Activated CD4-positive, alpha-beta T cell treated with anti-CD3 and anti-CD28 coated beads, Interleukin-2, amount 10 ng/mL, durations not matched to agents 7 days and 5 days (primary cell): ENCODE measurements at places on chromosomes 12 and 14. TPM values are rescaled to one million over a fixed set of nuclear protein-coding genes. Genes with fewer than 3 reads are reported as not detected.
A peak's percentile ranks its signal among the peaks of the same experiment; 100 is the strongest.

DNA sequence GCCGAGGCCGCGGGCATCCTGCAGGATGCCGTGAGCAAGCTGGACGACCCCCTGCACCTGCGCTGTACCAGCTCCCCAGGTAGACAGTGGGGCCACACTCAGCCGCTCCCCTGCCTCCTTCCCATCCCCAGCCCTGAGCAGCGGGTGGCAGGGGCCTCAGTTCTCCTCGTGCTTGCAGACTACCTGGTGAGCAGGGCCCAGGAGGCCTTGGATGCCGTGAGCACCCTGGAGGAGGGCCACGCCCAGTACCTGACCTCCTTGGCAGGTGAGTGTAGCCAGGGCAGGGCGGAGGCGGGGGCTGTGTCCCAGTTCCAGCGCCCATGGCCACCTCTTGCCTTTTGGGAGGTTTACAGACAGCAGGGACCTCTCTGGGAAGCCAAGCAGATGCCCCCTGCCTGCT lies 22.9 kb downstream of the HIP1R start:
- DNase-seq, result no peak

DNA sequence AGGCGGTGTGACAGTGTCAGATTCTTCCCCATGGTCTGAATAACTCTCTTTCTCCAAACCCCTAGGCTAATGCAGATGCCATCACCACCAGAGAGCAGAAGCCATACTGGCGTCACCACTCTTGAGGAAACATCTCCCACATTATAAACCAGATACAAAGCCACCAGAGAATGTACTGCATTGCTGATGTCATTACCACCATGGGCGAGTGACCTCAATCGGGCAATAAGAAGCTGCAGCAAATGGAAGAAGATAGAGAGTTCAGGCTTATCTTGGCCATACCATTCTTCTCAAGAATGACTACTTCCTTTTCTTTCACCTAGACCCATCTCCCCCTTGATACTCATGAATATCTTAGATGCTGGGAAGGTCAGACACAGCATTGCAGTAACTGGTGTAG lies 1157.2 kb downstream of the TMEM121 start:
- no peak for DNase-seq

DNA sequence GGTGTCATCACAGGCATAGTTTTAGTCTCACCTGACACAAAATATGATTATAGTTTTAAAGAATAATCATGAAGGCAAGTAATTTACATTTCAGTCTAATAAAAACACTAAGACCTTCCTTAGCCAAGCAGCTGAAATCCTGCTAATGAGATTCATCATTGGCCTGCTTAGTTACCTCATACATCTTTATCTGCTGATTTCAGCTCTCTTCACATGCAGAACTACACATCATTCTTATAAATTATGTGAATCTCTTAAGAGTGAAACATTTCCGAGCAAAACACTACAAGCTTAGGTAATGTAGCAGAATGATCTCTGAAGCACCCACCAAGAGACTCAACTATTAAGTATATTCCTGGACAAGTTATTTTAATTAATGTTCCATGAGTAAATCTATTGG lies 198.1 kb downstream of the DPY19L2 start:
- DNase-seq, result no peak

- no peak for DNase-seq
These were observed 287.3 kb downstream of the NAV3 start for GRCh38 chr12:78118036-78118435.

- no peak for DNase-seq
These were observed 21.0 kb downstream of the HRK start for GRCh38 chr12:116860263-116860662.

DNA sequence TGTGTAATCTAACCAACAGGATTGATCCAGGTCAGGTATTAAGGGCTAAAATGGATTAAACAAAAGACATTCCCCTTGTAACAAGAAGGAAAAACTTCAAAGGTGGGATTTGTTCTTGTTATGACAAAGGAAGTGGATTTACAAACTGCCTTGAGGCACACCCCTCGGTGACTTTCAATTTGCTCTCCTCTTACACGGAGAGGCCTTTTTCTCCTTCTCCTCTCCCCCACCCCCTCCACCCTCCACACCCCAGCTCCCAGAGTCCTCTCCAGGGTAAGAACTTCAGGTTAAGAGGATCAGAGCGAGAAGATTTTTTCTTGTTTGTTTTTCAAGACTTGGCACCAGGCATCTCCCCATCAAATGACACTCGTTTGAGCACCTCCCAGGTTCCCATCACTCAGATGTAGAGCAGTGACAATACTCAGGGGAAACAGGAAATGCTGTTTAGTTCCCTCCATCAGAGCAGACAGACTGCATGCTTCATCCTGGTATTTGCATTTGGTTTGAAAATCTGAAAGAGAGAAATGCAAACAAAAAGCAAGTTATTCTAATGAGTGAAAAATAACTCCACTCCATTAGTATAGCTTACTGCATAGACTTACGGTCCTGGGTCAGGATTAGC lies 77.6 kb upstream of the TMEM260 start:
- DNase-seq, result no peak

GRCh38 chr12:131335456-131335855 lies 375.4 kb upstream of the SFSWAP start:
- peak; percentile 0 for DNase-seq

DNA sequence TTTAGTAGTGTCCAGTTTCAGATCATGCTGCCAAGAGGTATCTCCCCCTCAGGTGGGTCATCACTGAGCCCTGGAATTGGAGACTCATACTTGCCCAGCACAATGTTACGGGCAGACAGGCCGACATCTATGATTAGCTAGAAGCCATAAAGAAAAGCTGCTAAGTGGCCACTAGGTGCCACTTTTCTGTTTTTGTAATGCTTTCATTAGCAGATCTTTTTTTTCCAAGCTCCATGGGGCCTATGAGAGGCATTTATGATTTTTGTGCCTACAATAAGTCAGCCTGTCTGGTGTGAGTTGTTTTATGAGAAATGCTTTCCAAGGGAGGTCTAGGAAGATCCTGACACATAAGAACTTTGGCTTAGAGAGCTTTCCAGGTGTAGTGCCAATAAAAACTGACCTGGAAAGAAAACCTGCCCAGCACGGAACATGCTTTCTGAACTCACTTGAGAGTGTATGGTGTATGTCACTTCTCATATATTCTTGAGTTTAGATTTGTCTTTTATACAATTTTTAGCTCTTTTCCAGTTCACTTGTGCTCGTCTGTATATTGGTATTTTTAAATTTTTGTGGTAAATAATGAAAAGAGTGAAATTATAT lies 21.8 kb upstream of the SMCO2 start:
- DNase-seq, result peak; percentile 12

- peak; percentile 62 for DNase-seq
These were observed 7.7 kb downstream of the PPP1R3E start for GRCh38 chr14:23294734-23295561.

GRCh38 chr12:28033538-28033915 lies 61.0 kb upstream of the PTHLH start:
- DNase-seq, result no peak

GRCh38 chr14:102495491-102496330 lies 13.9 kb downstream of the ANKRD9 start:
- DNase-seq, result no peak

DNA sequence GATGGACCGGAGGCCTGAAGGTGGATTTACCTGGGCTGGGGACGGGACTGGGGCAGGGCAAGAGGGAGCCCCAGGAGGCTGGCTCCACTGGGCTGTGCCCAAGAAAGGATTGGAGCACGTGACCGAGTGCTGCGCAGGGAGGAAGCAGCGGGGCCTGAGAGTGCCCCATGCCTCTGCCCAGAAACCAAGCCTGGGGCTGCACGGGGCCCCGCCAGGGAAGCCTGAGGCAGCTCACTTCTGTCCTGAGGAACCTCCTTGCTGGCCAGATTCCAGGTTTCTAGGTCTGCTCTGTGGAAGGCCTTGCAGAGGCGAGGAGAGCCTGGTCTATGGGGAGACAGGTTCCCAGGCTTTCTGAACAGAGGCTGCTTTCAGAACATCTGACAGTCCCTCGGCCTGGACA lies 10.4 kb downstream of the NGB start:
- no peak for DNase-seq

DNA sequence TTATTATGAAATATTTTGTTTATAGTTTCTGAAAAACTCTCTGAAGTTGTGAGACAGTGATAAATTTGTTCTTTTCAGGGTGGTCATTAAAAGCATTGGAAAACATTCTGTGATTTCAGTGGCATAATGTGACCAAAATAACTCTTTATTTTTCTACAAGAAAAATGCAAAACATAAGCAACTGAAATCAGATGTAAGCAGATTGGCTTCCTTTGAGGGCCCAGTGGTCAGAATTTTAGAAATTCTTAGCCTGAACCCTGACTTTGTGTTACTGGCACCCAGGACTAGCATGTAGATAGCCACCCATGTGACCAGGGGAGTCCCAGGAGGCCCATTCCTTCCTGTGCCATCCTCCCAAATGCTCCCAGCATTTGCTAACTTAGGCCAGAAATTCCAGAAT lies 145.6 kb upstream of the SLC38A2 start:
- no peak for DNase-seq

- no peak for DNase-seq
These were observed 4.7 kb upstream of the MDM1 start for GRCh38 chr12:68336889-68337303.

- no peak for DNase-seq
These were observed 148.3 kb downstream of the TGFB3 start for GRCh38 chr14:75833326-75834020.

- DNase-seq, result no peak
These were observed 156.1 kb downstream of the KICS2 start for GRCh38 chr12:64065881-64066451.

DNA sequence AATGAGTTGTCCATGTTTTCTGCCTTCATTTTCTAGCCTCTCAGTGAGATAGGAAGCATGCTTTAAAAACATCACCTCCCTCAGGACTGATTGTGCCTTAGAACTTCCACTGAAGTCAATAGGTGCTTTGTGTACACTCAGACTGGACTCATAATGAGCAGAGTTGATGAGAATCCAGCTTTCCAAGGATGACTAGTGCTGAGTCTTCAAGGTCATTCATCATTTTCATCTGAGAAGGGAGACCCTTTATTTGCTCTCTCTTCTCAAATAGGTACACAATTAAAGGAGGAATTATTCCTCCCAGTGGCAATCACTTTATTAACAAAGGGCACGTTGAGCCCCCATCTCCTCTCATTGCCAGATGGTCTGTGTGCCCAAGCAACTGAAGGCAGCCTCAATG lies 210.9 kb upstream of the PRKD1 start:
- DNase-seq, result no peak

GRCh38 chr12:120102189-120103043 lies 14.1 kb downstream of the RAB35 start:
- no peak for DNase-seq

The CFAP251 gene
- 0.30 TPM for total RNA-seq

The TAMALIN gene
- 5.7 TPM for total RNA-seq

The HVCN1 gene
- total RNA-seq, result 18.7 TPM

The CACNA1C gene
- 0.15 TPM for total RNA-seq

The TMEM260 gene
- 23.0 TPM for total RNA-seq

The MYBPC1 gene
- not detected for total RNA-seq

The SARNP gene
- 102 TPM for total RNA-seq

The STXBP6 gene
- not detected for total RNA-seq
